ENCODE measurements at places on chromosomes 6 and 20.

DNA sequence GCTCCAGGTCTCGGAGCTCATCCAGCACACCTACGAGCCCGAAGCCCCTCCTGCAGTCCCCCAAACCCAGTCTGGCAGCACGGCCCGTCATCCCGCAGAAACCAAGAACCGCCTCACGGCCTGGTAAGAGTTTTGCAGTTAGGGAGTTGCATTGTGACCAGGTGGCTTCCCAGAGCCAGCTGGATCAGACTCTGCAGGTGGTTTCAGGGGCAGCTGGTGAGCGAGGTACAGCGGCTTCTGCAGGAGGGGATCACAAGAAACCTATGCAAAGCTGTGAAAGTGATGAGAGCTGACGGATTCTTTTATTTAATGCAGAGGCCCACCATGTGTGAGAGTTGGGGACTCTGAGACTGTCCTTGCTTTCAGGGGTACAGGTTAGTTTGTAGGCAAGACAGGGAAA lies 45.9 kb upstream of the SCGN start:
- no peak for DNase-seq

DNA sequence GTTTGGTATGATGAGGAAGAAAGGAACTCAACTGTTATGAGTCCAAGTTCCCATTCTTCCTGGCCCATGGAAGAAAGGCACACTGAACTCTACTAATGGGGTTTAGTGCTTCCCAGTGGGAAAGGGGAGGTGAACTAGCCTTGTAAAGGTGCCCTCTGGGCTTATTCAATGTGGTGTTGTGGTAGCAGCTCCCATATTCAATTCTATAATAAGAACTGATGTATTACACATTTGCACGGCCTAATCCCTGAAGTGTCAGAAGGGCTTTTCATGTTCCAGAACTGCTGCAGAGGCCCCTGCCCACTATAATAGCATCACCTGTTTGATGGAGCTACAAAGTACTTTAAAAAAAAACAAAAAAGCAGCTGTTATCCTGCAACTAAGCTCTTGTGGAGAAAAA lies 17.1 kb downstream of the PRKN start:
- DNase-seq, result no peak

GRCh38 chr20:4601630-4602296 lies 119.9 kb upstream of the PRND start:
- DNase-seq, result peak; percentile 61

- no peak for DNase-seq
These were observed 229.8 kb downstream of the HIVEP2 start for GRCh38 chr6:142714951-142715785.

DNA sequence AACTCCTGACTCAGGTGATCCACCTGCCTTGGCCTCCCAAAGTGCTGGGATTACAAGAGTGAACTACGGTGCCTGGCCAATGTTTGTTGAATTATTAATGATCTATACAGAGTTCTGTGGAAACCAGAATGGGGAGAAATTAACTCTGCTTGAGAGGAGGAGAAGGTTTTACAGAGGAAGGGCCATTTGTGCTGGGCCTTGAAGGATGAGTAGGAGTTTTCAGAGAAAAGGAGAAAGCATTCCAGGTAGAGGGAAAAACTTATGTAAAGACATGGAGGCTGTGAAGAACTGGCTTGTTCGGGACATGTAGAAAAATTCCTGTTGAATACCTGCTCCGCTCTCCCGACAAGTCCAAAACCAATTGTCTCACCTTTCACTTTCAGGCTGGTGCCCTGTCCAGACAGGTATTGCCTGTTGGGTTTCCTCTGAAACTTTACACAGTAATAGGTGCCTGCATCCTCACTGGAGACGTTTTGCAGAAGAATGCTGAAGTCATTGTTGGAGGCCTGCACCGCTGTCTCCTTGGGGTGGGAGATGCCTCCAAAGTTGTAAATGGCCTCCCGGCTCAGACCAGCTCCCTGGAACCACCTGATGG lies 11.3 kb upstream of the NSFL1C start:
- peak; percentile 30 for DNase-seq

GRCh38 chr6:148846778-148847761 lies 100.2 kb downstream of the UST start:
- DNase-seq, result no peak

- DNase-seq, result no peak
These were observed 84.8 kb upstream of the MPC1 start for GRCh38 chr6:166467436-166468000.

- no peak for DNase-seq
These were observed 336.0 kb downstream of the SYNE1 start for GRCh38 chr6:152301021-152301764.

- DNase-seq, result no peak
These were observed 21.8 kb downstream of the DNAH8 start for GRCh38 chr6:38736951-38737350.

DNA sequence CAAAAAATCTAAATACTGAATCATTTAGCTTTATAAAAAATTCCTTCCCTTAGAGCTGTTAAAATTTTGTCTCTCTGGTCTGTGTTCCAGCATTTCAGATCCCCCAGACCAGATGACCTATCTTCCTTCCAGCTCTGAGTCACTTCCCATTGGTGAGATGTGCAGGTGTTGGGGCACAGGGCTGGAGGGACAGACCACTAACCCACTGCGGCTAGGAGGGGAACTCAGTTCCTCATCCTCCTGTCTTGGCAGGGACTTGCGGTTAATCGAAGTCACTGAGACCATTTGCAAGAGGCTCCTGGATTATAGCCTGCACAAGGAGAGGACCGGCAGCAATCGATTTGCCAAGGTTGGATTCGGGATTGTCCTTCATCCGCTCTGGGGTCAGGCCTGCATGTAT lies 6.0 kb downstream of the CNPY3 start:
- no peak for DNase-seq

DNA sequence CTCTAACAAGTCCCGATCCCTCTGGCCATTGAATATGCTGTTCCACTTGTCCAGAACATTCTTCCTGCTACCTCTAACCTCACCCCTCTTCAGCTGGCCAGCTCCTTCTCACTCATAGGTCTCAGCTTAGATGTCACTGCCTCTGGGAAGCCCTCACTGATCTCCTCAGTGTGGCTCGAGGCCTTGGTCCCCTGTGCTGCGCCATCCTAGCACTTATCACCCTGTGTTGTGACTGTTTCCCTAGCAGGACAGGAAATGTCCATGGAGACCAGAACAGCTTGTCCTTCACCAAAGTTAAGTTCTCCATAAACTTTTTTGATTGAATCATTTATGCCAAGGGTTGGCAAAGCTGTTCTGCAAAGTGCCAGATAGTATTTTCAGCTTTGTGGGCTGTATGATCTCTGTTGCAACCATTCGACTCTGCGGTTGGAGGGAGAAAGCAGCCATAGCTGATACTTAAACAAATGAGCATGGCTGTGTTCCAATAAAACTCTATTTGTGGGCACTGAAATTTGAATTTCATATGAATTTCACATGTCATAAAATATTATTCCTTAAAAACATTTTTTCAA lies 6.5 kb upstream of the BNIP5 start:
- DNase-seq, result no peak

- DNase-seq, result no peak
These were observed 12.9 kb downstream of the BEND3 start for GRCh38 chr6:107102414-107102805.

DNA sequence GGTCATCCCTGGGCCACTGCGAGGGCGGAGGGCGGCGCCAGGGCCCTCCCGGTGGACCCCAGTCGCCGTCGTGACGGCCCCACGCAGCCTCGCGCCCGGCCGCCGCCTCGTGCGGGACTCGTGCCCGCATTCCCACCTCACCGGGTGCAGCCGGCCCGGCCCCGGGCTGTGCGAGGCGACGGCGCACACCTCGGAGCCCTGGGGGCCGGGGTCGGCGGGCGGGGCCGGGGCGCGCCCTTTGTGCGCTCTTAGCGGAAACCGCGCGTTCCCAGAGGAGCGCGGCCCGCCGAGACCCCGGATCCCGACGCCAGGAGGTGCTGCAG lies 5.5 kb upstream of the DLL1 start:
- no peak for DNase-seq

DNA sequence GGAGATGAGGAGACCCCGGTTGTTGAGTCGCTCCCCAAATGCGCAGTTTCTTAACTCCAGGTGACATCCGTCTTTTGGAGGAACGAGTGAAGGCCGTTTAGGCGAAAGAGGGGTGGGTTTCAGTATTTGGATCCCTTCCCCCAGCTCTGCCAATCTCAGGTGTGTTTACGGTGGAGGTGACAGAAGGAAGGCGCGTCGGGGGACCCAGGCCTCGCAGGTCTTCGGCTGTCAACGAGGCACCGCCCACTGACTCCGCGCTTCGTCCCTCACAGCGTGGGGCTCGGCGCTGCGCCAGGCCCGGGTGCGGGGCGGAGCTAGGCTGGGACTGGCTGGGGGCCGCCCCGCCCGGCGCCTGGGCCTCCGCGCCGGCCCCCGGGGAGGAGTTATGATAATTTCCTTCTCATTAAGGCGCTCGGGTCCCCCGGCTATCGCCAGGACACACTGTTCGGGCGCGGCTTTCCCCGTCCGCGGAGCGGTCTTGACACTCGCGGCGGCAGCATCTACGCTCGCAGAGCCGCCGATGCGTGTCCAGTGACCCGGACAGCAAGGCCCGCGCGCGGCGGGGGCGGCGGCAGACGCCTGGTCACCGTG lies at the start of gene TFAP2C:
Gene TFAP2C (plus strand): TSS at position 434 of the 591 bp plus-strand sequence. CDS start 239 bp downstream, outside the sequence.
- DNase-seq, result peak; percentile 91

GRCh38 chr6:134464690-134465411 lies 146.9 kb upstream of the SGK1 start:
- no peak for DNase-seq

GRCh38 chr6:129050086-129050485 lies 167.1 kb downstream of the LAMA2 start:
- no peak for DNase-seq

DNA sequence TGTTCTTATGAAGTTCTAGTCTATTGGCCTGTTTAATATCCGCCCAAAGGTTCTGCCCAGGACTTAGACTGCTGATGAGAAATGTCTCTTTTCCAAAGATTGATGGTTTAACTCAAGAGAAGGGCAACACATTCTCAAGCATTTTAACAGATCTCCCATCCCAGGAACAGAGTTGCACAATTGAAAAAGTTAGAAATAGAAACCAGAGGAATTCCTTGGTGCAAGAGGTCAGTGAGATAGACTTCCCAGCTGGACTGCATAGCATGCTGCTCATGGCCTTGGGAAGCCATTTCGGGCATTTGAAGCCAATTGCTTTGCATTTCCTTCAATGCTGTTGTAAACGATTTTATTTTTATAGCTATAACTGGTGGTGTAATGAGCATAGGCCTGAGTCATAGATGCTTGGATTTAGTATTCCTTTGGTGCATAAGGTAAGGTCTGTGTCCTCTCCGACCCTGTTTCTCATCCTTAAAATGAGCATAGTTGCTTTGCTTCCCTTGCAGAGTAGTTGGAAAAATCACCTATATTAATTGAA lies 292.2 kb upstream of the JAG1 start:
- DNase-seq, result no peak

DNA sequence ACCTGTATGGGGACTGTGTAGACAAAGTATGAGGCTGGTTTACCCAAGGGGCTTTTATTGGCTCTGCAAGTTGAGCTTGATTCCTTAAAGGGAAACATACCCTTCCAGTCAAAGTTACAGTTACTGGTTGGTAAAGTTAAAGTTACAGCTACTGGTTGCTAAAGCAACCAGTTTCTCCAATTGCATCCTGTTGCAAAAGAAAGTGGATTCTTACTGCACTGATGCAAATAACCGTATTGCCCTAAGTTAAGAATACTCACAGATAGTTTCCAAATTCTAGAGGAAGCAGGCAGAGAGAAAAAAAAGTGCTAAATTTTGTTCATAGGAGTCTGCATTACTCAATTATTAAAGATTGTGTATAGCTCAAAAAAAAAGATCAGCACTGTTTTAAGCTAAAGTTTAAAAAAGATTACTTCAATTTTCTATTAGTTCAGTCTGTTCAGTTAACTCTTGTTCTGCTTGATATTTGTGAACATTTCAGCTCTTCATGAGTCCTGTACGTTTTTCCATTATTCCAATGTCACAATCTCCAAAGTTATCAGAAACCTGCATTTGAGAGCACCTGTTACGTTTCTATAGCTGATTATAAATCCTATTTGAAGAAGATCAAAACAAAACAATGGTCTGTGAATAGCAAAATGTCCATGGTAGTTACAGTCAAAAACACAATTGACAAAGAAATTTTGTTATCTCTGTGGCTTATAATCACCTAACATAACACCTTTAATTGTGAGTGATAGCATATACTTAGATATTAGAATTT lies 8.6 kb upstream of the IL22RA2 start:
- DNase-seq, result no peak

DNA sequence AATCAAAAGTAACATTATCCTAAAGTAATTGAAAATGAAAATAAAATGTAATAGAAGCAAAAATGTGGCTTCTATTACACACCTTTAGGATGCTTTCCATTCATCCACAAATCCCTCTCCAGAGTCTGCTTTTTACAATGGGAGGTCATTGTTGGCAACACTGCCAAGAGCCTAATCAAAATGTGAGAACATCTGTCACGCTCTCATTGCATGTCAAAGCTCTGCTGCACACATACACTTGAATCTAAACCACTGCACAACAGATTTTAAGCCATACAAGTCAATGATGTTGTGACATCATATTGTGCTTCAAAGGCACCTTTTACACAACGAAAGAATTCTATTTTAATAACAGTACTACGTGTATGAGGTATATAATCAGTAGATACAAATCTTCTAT lies 82.1 kb downstream of the PREP start:
- no peak for DNase-seq

Measured in Calu3 (cell line).